Ureter (tissue), 1 donor: ENCODE measurements at places on chromosomes 4 and X. TPM values are rescaled to one million over a fixed set of nuclear protein-coding genes. Genes with fewer than 3 reads are reported as not detected.

The ZNF674 gene
- total RNA-seq, result 8.5 TPM

The TENM3 gene
- 0.96 TPM for total RNA-seq

The MAGEB17 gene
- not detected for total RNA-seq

The TNMD gene
- not detected for total RNA-seq

The RPL10 gene
- 3,238 TPM for total RNA-seq

The HS3ST1 gene
- total RNA-seq, result 9.8 TPM

The MAOA gene
- total RNA-seq, result 241 TPM

The SMAD1 gene
- total RNA-seq, result 43.7 TPM

The LRAT gene
- 1.1 TPM for total RNA-seq

The AP1AR gene
- total RNA-seq, result 28.3 TPM

The AFF2 gene
- total RNA-seq, result 2.3 TPM

The OPRPN gene
- not detected for total RNA-seq

The ATP8A1 gene
- total RNA-seq, result 12.5 TPM

The ERAS gene
- not detected for total RNA-seq

The CSN1S1 gene
- total RNA-seq, result not detected

The PSAPL1 gene
- not detected for total RNA-seq
